CD4-positive, CD25-positive, alpha-beta regulatory T cell (primary cell): ENCODE measurements at places on chromosomes 6 and 20.

DNA sequence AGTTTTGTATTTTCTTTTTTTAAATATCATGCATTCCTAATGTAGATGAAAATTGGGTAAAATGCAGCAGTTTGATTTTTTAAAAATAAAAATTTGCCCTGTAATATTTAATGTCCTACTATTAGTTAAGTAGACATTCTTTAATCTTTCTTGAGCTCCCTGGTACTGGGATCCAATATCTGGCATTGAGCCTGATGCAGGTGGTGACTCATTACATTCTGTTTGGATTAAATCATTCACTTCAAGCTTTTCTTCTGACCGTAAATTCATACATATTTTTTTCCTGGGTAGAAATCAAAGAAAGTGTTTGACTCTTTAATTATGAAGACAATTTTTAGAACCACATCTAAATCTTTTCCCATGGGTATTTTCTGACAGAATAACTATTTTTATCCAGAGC, 768.8 kb upstream of the SLC35B3 start:
- no peak for DNase-seq

DNA sequence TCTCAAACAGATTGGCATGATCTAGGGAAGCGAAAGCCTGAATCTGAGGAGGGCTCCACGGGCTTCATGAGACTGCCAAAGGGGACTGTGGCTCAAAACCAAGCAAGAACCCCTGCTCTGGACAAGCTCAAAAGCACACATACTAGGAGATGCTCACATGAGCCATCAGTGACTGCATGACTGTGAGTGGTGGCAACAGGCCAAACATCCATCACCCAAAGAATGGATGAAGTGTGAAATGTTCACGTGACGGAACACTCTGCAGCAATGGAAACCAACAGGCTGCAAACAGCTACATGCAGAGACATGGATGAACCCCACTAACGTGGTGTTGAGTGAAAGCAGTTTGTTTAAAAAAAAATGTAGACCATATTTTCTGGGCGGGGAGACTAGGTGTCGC, 136.3 kb downstream of the PREX1 start:
- DNase-seq, result no peak

- no peak for DNase-seq
Observed at GRCh38 chr6:11847515-11848345, 69.1 kb upstream of the ADTRP start.

DNA sequence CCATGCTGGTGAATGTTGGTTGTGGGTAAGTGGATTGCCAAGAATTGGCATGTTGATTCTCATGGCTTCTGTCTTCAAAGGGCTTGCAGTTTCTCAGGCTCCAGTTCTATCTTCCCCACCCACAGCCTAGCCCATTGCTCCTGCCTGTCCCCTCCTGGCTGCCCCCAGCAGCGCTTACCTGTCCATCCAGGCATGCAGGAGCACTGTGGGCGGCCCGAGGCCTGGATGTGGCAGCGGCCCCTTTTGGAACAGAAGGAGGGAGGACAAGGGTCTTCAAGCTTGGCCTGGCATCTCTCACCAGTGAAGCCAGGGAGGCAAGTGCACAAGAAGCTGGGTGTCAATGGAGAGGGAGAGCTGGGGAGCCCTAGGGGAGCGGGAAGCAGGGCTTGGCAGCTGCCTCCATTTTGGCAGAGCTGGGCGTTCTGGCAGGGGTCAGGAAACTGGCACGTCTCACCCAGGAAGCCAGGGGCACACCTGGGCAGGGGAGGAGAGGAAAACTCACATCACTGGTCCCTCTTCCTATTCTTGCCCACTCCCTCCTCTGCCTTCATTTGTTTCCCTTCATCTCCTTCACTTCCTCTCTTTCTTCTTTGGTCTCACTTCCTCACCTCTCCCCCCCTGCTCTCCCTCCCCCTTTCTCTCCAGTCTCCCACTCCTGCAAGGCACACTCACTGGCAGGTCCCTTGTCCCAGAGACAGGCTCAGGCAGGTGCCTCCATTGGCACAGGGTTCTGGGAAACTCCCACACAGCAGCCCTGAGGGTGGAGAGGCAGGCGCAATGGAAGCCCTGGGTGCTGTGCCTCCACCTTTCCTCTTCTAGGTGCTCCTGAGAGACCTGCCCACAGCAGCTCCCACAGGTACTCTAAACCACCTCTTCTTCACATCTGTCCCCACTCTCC, 1.3 kb downstream of the NOTCH4 start:
- no peak for DNase-seq

DNA sequence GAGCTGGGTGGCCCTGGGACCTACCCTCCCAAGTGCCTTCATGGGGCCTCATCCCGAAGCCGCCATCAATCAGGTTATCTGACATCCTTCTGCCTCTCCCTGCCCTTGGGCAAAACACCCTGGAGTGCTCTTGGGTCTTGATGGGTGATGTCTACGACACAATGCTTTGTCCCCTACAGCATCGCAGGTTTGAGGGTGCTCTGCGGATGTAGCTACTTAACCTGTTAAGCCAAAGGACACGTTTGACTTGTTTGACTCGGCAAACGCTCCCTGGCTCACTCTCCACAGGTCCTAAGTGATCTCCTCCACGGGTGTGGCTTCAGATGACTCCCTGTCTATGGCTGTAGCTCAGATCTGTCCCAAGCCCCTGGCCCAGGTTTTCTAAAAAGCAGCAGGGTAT, 35.6 kb downstream of the TBC1D7 start:
- no peak for DNase-seq
